ENCODE measurements at places on chromosomes 6 and 20.

GRCh38 chr6:137879885-137880745 lies 13.1 kb downstream of the TNFAIP3 start:
- no peak for DNase-seq

- no peak for DNase-seq
Observed at GRCh38 chr20:21289651-21290050, 13.5 kb upstream of the XRN2 start.

DNA sequence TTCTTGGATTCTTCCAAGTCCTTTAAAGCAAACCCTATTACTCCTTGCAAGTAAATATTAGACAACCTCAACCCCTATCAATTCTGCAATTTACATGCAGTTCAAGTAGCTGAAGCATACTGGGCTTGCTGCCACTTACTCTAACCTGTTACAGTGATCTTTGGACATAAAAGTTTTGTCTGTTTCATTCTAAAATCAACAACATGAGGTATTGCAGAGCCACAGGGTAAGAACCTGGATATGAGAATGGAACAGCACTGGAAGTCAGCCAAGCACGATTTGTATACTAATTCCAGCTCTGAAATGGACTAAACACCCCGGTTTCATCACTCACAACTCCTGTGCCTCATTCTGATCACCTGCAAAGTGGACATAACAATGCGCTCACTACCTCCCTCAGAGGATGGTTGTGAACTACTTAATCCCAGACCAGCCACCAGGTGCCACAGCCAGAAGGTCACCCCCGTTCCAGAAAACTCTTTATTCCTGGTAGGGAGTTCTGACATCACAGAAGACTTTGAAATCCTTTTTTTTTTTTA lies 270.0 kb downstream of the ADGB start:
- no peak for DNase-seq

DNA sequence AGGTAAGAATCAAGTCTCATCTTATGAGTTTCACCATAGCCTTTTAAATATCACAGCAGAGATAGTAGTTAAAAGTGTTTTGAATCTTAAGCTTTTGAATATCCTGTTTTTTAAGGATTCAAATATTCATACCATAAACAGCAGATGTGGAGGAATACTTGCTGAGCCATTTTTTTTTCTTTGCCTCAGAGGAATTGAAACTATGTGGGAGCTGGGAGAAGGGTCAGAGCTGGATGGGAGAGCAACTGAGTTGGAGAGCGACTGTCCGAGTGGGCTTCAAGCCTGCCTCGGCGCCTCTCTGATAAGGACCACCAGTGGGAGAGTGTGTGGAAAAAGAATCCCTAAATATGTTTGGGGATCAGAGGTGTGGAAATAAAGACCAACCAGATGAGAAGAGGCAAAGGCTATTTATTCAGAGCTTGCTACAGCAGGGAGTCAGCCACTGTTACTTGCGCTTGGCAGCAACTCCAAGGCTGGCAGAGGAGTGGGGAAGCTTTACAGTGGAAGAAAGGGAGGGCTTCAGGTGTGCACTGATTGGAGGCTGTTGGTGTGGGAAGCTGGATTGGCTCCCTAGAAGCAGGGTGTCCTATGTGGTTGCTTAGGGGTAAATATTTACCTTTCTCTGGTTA lies 34.3 kb upstream of the MCUR1 start:
- DNase-seq = no peak

DNA sequence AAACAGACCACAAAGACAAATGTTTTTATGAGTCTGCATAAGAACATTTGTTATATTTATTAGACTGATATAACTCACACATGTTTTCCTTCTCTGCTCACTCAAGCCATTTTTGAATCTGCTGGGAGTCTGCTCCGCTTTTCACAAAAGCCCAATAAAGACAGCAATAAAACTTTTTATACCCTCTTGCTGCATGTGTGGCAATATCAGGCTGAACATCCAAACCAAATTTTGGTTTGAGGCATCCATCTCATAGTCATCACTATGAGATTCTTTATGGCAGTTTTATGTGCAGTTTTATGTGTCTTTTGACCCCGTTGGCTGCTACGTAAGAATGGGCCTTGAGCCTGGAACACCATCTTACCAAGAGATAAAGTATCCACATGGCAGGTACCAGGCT lies 1276.8 kb upstream of the ADGRB3 start:
- no peak for DNase-seq

DNA sequence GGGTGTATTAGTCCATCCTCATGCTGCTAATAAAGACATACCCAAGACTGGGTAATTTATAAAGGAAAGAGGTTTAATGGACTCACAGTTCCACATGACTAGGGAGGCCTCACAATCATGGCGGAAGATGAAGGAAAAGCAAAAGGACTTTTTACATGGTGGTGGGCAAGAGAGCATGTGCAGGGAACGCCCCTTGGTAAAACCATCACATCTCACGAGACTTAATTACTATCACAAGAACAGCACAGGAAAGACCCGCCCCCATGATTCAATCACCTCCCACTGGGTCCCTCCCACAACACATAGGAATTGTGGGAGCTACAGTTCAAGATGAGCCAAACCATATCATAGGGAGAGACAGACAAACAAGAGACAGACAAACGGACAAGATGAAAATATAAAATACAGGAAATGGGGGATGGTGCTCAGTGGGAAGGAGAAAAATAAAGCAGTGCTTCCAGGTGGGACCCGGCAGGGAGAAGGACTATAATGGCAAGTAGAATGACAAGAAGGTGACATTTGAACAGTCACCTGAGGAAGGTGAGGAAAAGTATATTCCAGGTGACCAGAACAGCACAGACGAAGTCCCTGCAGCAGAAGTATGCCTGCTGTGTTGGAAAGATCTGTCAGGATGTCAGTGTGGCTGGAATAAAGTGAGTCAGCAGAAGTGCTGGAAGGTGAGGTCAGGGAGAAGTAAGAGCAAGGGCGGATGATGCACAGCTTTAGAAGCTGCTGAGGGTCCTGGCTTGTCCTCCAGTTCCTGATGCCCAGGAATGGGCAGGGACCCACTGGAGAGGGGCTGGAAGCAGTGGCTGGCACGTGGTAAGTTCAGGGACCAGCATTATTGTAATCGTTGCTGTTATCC lies 61.1 kb downstream of the SLC2A10 start:
- DNase-seq = peak; percentile 33

Data from RKO (cell line).